Stimulated activated CD8-positive, alpha-beta memory T cell treated with anti-CD3 and anti-CD28 coated beads, Interleukin-15, amount 100 ng/mL, for 24 hours (primary cell): ENCODE measurements at places on chromosomes 5 and 9.

DNA sequence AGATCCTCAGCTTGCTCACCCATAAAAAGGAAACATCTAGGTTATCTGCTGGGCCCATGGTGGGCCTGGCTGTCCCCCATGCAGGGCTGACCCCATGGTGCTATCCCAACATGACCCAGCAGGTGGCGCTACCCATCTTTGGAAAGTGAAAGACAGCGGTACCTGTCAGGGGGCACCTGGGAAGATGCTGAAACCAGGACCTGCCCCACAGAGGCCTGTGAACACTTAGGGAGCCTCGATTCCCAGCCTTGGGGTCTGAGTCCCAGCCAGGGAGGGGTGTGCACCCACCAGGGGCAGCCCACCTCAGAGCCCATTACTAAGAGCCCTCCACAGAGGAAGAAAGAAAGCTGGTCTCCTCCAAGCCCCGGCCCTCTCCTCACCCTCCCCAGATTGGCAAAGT lies 46.6 kb upstream of the IPPK start:
- DNase-seq, result peak; percentile 83

GRCh38 chr5:35393901-35394300 lies 163.6 kb upstream of the PRLR start:
- no peak for DNase-seq

DNA sequence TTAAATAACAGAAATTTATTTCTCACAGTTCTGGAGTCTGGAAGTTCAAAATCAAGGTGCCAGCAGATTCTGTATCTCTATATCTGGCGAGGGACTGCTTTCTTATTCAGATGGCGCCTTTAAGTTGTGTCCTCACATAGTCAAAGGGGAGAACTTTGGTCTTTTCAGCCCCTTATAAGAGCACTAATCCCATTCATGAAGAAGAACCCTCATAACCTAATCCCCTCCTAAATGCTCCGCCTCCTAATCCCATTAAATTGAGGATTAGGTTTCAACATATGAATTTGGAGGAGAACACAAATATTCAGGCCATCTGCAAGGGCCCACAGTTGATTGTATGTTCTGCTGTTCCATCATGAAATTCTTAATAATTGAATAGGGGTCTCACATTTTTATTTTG lies 10.8 kb upstream of the CCDC152 start:
- no peak for DNase-seq

DNA sequence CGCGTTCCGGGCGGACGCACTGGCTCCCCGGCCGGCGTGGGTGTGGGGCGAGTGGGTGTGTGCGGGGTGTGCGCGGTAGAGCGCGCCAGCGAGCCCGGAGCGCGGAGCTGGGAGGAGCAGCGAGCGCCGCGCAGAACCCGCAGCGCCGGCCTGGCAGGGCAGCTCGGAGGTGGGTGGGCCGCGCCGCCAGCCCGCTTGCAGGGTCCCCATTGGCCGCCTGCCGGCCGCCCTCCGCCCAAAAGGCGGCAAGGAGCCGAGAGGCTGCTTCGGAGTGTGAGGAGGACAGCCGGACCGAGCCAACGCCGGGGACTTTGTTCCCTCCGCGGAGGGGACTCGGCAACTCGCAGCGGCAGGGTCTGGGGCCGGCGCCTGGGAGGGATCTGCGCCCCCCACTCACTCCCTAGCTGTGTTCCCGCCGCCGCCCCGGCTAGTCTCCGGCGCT lies at the start of gene DAPK1:
Gene DAPK1 (plus strand): TSS at position 264 of the 442 bp plus-strand sequence. CDS start 1,211 bp downstream, outside the sequence.
- DNase-seq, result no peak

- no peak for DNase-seq
These were observed 302.8 kb upstream of the COX7C start for GRCh38 chr5:86314951-86315350.

- no peak for DNase-seq
These were observed 415.1 kb upstream of the ADAMTSL1 start for GRCh38 chr9:18058564-18059442.

DNA sequence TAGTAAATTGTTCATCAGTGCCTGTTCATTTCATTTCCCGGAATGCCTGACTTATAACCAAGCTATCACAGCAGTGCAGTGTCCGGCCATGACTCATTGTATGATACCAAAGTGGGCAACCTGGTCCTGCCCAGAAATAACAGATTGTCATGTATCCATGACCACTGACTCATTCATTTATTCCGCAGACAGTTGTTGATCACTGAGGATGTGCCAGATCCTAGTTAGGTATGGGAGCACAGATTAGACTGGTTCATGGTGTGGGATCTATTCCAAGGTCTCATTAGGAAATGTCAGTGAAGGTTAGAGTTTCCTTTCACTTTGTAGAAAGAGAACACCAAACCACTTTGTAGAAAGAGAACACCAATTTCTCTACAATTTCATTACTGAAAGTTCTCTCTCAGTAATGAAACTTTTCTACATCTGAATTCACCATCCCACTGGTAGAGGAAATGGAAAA lies 8.7 kb downstream of the NREP start:
- DNase-seq, result no peak

- DNase-seq, result no peak
These were observed 44.4 kb downstream of the FNBP1 start for GRCh38 chr9:129998491-129999140.

DNA sequence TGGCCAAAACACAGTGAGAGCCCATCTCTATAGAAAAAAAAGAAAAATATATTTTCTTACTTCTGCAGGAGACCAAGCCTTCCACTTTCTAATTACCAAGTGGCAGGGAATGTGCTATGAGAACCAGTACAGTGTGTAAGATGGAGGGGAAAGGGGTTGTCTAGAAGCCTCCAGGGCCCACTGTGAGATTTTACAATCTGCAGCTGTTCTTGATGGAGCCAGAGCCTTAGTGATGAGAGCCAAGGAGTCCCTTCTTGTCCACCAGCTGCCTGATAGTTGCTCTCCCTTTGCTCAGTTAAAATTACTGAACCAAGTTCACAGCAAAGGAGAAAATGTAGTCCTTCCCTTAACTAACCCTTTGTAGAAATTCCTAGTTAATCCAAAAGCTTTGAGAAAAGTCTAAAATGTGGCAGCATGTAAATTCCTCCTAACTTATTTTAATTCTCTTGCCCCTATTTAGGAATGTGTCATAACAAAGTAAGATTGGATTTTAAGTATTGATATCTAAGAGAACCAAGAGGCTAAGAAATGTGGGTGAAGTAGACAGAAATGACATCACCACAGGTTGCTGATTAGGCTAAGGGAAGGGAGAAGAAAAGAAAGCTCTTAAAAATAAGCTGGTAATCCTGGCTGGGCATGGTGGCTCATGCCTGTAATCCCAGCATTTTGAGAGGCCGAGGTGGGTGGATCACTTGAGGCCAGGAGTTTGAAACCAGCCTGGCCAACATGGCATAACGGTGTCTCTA lies 19.3 kb downstream of the SRP19 start:
- DNase-seq, result no peak

DNA sequence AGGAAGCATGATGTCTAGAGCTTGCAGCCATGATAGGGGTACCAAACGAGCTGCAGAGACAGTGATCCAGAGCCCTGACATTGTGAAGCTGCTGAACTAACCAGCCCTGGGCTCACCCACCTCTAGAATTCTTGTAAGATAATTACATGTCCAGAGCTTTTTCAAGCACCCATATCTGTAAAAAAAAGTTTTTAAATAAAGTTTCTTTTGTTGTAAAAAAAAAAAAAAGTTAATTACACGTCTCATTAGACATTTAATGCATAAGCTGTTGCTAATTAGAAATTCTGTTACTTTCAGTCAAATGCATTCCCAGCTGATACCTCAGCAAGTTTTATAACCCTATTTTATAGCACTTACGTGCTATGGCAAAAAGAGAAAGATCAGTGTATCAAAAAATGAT lies 65.6 kb downstream of the C9orf85 start:
- no peak for DNase-seq

DNA sequence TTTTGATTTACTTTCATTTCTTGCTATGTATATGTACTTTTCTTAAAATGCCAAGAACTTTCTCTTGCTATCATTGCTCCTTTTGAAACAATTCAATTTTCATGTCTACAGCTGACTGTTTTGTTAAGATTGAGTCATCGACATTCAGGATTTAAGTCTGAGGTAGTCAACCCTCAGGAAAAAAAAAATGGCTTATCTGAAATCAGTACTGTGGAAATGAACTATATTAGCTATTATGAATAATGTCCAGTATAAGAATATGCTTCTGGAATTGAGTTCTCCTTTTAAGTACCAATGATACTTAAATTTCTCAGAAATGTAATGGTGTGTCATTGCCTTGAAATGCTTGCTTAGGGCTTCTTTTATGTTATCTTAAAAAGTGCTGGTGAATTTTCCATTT lies 37.9 kb downstream of the TNFAIP8 start:
- DNase-seq, result no peak
